ENCODE measurements at places on chromosomes 7 and 10.

DNA sequence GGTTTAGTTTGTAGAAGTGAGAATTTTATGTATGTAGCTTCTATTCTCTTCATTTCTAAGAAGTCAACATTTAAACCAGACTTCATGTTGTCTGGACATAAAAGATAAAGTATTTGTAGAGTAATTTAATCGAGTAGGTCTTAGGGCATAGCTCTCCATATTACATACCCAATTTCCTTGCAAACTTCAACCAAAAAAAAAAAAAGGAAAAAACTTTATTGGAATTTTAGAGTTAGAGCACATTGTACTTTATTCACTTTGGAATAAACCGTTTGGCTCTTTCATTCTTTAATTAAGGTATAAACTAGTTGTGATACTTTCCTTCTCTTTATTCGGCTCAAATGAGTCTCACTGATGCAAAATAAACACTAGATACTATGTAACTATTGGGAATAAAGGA is 36.0 kb downstream of the PTER start:
- DNase-seq: no peak

- DNase-seq: no peak
Measured at GRCh38 chr10:76631036-76631670, 1006.5 kb downstream of the KCNMA1 start.

GRCh38 chr7:142482891-142483658 is 225.2 kb upstream of the PRSS58 start:
- no peak for DNase-seq

- no peak for DNase-seq
Measured at GRCh38 chr10:124558339-124559321, 97.0 kb downstream of the LHPP start.

DNA sequence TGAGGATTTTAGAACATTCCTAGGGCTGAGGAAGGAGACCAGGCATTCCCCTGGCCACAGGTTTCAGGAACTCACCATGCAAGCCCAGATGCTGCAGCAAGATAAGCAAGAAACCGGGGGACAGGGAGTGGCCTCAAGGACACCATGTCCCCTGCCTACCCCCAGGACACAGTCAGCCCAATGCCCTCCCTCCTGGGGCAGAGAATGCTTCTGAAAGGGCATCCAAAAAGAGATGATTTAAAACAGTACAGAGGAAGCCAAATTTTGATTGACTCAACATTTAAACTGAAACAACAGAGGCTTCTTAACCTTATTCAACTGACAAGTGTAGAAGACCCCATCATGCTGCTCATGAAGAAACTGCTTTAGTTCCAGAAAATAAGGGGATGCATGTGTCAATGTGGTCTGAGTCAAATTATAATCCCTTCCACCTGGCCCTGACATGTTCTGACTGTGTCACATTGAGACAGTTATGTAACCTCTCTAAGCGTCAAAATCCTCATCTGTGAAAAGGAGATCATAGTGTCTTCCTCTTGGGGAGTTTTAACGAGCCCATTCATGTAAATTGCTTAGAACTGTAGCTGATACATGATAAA is 60.0 kb downstream of the ICA1 start:
- no peak for DNase-seq

DNA sequence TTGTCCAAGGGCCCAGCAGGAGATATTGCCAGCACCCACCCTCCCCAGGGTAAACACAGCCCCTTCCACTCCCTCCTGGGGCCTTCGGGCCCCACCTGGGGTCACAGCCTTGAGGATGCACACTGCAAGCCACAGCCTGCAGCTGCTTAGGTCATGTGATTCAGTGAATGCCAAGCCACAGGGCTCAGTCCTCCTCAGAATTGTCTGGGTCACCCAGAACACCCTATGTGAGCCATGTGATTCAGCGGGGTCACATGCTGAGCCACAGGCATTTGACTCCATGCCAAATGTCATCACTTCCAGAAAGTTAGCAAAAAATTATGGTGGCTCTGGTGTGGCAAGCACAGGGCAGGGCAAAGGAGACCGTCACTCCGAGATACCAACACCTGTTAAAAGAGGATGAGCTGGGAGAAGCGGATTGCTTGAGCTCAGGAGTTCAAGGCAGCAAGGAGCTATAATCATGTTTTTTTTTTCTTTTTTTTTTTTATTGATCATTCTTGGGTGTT is 17.2 kb upstream of the PSAP start:
- DNase-seq: no peak

DNA sequence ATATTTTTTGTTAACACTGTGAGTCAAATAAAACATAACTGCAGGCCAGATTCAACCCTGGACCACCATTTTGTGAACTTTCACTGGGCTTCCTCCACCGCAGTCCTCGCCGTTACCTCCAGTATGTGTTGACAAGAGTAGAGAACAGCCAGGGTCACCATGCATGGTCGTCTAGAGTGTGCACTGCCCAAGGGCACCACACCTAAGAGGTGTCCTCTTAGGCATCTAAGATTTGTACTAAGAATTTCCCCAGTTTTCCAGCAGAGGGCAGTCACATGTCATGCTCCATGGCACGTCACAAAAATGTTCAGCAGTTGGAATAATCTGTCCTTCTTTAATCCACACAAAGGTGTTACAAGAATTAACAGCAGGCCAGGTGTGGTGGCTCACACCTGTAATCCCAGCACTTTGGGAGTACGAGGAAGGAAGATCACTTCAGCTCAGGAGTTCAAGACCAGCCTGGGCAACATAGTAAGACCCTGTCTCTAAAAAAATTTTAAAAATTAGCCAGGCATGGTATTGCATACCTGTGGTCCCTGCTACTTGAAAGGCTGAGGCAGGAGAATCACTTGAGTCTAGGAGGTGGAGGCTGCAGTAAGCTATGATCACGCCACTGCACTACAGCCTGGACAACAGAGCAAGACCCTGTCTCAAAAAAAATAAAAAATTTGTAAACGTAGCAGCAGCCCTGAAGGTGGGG is 71.2 kb upstream of the FOXK1 start:
- peak; percentile 45 for DNase-seq

GRCh38 chr7:142974626-142975025 is 12.5 kb upstream of the KEL start:
- no peak for DNase-seq

GRCh38 chr7:4716946-4717795 is 35.1 kb downstream of the FOXK1 start:
- no peak for DNase-seq

DNA sequence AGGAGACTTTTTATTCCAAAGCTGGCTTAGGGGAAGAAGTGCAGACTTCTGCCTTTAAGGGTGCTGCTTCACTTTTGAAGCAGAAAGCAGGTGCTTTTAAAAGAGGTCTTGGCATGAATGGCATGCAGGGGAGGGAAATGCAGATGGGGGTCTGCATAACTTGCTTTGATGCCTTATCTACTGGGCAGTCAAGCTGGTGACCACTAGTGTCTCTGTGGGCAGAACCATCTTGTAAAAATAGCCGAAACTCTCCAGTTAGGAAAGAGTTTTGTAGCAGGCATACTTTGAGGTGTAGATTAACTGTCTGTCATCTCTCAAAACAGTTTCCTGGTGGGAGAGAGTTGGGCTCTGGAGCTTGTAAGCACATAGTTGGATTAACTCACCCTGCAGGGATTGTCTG is 9.9 kb upstream of the CTNNA3 start:
- no peak for DNase-seq

DNA sequence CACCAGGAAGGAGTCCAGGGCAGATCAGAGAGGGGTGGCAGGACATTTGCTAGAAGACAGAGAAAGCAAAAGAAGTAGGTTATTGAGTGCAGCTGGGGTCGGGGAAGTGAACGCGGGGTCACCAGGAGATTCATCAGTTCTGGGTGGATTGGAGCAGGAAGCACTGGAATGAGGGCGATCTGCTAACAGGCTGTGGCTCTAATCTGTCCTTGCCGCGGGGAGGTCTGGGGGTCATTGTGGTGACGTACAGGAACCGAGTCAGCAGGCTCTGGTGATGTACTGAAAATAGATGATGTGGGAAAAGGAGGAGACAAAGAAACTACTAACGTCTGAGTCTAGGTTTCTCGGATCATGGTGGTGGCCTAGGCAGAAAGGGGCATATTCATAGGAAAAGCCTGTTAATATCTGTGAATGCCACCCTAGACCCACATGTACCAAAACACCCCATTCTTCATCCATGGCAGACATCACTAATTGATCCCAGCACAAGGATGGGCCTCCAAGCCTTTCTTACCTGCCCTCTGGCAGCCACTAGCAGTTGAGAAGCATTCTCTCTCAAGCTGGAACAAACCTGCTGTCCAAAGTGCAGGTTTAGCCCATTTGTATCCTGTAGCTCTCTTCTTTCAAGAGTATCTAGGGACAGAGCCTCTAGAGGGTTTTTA is 134.5 kb downstream of the C10orf105 start:
- DNase-seq: peak; percentile 19

- DNase-seq: no peak
Measured at GRCh38 chr10:33094263-33095051, 136.4 kb upstream of the ITGB1 start.

GRCh38 chr10:1413823-1414222 is 323.5 kb downstream of the ADARB2 start:
- DNase-seq: no peak

DNA sequence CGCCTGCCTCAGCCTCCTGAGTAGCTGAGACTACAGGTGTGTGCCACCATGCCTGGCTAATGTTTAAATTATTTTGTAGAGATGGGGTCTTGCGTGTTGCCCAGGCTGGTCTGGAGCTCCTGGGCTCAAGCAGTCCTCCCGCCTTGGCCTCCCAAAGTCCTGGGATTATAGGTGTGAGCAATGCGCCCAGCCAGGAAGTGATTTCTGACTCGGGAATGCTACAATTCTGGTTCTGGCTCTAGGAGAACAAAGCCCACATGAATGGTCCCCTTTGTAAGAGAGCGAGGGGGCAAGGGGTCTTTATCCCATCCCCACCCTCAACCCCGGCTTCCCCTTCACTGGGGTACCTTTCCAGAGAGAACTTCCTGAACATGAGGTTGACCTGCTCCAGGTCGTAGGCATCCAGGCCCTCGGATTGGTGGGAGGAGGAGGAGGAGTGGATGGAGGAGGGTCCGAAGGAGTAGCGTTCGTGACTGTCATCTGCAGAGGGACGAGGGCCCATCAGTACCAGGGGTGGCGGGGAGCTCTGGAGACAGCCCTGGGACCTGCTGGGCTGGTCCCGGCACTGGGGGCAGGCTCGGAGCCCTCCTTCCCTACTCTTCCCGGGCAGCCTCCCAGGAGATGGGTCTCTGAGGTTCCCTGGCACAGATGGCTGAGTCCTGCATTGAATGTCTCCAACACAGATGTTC is 79.9 kb upstream of the GNA12 start:
- DNase-seq: no peak

GRCh38 chr10:84310470-84310869 is 17.9 kb upstream of the CCSER2 start:
- no peak for DNase-seq

- DNase-seq: no peak
Measured at GRCh38 chr7:42981601-42982000, 49.4 kb downstream of the MRPL32 start.
